ENCODE measurements at places on chromosomes 3 and 15. TPM values are rescaled to one million over a fixed set of nuclear protein-coding genes. Genes with fewer than 3 reads are reported as not detected.

The CCRL2 gene
- total RNA-seq = 6.8 TPM

The NPAP1 gene
- not detected for total RNA-seq

The TYRO3 gene
- 1.5 TPM for total RNA-seq

The TM4SF18 gene
- not detected for total RNA-seq

The PPARG gene
- 0.95 TPM for total RNA-seq

The GOLGA8S gene
- 0.61 TPM for total RNA-seq
